ENCODE measurements at places on chromosomes 4 and X.

- DNase-seq, result no peak
Measured at GRCh38 chr4:155629956-155630355, 36.7 kb upstream of the GUCY1A1 start.

GRCh38 chr4:168441412-168441811 lies 38.9 kb downstream of the DDX60L start:
- no peak for DNase-seq

GRCh38 chr4:148515248-148515647 lies 73.0 kb upstream of the NR3C2 start:
- no peak for DNase-seq

DNA sequence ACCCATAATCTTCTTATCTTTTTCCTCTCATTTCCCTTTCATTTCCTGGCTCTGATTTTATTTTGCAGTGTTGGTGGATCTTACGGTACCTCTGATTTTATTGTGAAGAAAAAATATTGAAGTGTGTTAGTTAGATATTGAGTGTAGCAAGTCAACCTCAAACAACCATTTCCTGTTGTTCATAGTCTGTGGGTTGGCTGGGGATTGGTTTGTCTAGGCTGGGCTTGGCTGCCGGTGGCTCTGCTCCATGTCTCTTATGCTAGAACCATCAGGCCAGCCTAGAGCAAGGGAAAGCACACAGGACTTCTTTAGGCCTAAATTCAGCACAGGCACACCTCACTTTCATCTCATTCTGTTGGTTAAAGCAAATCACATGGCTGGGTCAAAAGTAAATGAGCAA lies 383.1 kb upstream of the LCORL start:
- DNase-seq, result no peak

DNA sequence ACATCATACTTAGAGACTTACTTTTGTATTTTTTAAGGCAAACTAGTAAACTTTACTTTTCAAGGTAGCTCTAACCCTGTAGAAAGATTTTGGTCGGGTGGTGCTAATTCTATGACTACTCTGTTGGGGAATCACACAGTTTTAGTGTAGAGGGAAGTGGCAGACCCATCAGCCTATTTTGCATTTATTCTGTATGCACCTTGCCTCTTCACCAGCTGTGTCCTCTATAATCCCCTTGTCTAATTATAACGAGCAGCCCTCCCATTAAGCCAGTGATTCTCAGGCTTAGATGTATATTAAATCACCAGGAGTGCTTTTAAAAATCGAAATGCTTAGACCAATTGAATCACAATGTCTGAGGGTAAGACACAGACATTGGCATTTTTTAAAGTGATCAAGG lies 78.1 kb downstream of the GALNT7 start:
- DNase-seq, result no peak

- DNase-seq, result no peak
Measured at GRCh38 chrX:7077241-7078230, 70.0 kb upstream of the STS start.

DNA sequence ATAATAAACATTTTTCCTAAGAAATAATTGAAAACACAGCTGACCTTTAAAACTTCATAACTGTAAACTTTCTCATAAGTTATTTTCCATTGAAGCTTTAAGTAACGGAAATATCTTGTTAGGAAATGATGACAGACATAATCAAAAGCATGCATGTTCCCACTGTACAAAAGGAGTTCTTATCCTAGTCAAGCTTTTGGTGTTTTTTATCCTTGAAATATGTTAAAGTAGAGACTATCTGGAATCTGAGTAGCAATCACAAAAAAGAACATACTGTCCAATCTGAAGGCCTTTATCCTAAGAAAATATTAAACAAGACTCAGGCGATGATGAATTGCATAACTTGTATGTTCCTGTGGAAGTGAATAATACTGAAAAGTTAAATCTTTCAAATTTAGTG lies 14.4 kb downstream of the GEMIN8 start:
- DNase-seq, result no peak

DNA sequence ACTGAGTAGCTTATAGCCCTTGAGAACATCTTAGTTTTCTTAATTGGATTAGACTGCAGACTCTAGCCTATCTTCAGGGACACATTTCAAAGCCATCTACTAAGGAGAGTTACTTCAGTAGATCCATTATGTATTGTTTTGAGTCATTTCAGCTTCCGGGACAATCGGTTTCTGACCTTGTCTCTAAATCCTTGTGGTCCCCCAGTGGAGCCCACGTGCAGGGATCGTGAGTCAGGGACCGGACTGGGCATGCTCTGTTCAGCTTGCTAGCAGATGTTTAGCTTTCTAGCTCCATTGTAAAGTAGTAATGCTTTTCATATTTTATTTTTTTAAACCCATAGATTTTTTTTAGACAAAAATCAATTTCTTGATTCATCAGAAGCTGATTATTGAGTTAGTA lies 211.9 kb upstream of the PRPS2 start:
- no peak for DNase-seq

DNA sequence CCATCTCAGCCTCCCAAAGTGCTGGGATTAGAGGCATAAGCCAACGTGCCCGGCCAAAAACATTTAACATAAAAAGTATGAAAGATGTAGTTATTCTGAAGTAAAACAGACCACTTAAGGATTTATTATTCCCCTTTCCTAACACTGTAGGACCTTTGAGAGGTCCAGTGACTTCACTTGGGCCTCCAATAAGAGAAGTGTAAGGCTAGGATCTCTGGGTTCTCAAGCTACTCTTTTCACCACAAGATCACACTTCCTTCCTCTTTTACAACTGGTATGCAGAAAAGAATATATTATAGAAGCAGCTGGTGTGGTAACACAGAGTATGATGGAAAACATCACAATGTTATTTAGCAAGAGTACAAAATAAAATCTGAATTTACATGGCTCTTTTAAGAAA lies 30.2 kb upstream of the CCNG2 start:
- DNase-seq, result no peak

DNA sequence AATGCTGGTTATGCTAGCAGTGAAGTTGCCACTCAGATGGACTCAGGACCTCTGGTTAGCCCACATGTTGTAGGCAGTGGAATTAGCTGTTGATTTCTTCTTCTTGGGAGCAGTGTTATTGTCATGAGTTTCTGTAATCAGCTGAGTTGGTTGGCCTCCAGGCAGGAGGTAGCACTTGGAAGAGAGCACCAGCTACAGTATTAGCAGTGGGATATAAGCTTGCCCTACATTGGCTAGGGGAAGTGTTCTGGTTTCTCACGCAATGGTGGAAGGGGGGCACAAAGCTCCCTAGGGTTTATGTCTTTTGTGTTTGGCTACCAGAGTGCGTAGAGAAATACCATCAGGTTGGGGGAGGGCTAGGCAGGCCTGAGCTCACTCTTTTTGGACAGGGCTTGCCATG lies 34.0 kb upstream of the UCP1 start:
- no peak for DNase-seq

GRCh38 chr4:54723820-54724219 lies 66.1 kb downstream of the KIT start:
- no peak for DNase-seq

- no peak for DNase-seq
Measured at GRCh38 chr4:108540536-108540935, 79.8 kb upstream of the RPL34 start.

GRCh38 chrX:40164751-40165150 lies 67.0 kb upstream of the BCOR start:
- no peak for DNase-seq

DNA sequence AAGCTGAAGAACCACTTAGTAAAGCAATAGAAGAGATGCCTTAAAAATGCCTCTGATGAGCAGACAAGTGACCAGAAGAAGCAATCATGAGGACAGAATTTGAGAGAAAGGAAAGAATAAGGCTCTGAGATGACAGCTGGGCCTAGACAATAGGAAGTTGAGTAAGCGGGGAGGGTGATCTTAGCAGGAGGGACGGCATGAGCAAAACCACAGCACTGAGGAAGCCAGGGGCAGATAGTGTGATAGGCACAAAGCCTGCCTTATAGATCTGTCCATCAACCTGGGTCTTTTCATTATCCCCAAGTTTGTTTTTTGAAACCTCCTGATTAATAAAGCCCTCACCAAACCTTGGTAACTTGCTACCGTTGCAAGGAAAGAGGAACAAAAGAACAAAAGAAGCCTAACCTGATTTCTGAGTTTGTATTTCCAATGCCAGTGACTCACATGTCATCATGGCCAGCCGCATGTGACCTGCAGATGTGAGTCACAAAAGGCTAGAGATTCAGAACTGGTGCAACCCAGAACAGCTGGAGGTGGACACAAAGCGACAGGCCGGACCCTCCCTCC lies 55.7 kb upstream of the PPARGC1A start:
- no peak for DNase-seq

- DNase-seq, result no peak
Measured at GRCh38 chr4:109703664-109704361, 568 bp upstream of the CASP6 start.

GRCh38 chrX:134374294-134374693 lies 85.7 kb upstream of the HPRT1 start:
- DNase-seq, result no peak
